ENCODE measurements at places on chromosomes 12 and 14.

DNA sequence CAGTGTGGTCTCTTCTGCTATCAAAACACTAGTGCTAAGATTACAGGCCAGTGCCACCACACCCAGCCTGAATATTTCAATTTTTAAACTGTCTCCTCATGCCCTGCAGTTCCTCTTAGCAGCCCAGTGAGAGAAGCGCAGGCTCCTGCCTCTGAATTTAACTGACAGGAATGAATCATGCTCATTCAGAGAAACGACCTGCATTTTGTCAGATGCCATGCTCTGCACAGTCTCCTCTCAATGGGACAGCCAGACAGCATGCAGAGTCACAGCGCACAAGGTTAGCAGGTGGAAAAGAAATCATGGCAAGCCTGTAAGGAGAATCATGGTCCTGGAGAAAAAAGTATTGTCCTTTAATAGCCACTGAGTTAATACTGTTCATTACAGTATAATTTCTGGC, 691.0 kb upstream of the SEL1L start:
- no peak for DNase-seq

- DNase-seq: no peak
These were observed 13.9 kb upstream of the STAB2 start for GRCh38 chr12:103573185-103573584.

- no peak for DNase-seq
These were observed 158.0 kb upstream of the ALG10B start for GRCh38 chr12:38158428-38159091.

GRCh38 chr14:90000935-90001334, 45.2 kb downstream of the TDP1 start:
- DNase-seq: no peak

DNA sequence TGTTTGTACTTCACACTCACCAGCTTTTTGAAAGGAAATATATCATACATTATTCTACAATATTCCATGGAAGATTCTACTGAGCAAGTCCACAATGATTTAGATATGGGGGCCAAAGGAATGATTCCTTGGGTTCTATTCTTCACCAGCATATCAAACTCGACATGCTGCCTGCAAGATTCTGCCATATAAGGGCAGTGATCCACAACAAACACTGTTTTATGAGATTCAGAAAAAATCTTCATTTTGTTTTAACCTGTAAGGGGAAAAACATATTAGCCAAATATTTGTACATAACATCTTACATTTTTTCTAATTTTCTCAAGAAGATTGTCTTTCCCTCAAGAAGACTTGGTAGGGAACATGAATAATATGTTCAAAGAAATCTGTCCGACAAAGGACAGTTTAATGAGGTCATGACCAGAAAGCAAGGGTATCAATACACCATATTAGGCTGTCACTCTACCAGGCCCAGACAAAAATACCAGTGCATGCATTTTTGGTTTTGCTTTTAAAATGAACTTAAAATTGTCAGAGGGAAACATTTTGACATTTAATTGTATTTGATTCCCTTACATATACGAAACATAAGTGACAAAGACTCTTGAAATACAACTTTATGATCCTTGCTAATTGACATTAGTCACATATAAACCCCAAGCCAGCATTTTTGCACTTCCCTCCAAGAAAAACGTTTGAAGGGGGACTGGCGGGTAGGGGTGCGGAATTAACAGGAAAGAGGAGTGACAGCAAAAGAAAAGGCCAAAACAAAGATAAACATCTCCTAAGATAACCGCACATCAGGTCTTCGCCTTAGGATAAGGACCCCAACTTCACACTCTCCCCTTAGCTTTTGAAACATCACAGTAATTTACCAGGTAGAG, 980 bp downstream of the INTS13 start:
- DNase-seq: peak; percentile 13

GRCh38 chr14:100573002-100573756, 14.0 kb downstream of the BEGAIN start:
- no peak for DNase-seq

GRCh38 chr12:54300732-54301427, at the start of gene NFE2:
Gene NFE2, minus strand, starts transcription at chr12:54301015. Its CDS starts 5,767 bp downstream, at chr12:54295248.
- peak; percentile 69 for DNase-seq

GRCh38 chr12:50187084-50187900, 20.1 kb upstream of the CERS5 start:
- DNase-seq: no peak

GRCh38 chr12:88393017-88393767, 187.1 kb downstream of the KITLG start:
- DNase-seq: no peak

DNA sequence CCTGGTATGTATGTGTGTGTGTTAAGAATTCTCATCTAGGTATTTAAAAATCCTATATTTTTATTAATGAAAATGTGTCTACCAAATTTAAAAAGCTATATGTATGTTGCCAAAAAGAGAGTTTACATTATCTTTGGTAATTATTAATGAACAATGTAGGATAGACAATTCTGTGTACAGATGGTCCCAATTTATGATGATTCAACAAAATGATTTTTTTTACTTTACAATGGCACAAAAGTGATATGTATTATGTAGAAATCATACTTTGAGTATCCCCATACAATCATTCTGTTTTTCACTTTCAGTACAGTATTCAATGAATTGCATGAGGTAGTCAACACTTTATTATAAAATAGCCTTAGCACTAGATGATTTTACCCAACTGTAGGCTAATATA, 39.4 kb downstream of the IRAK3 start:
- no peak for DNase-seq

GRCh38 chr12:30178916-30179315, 395.2 kb upstream of the TMTC1 start:
- no peak for DNase-seq

DNA sequence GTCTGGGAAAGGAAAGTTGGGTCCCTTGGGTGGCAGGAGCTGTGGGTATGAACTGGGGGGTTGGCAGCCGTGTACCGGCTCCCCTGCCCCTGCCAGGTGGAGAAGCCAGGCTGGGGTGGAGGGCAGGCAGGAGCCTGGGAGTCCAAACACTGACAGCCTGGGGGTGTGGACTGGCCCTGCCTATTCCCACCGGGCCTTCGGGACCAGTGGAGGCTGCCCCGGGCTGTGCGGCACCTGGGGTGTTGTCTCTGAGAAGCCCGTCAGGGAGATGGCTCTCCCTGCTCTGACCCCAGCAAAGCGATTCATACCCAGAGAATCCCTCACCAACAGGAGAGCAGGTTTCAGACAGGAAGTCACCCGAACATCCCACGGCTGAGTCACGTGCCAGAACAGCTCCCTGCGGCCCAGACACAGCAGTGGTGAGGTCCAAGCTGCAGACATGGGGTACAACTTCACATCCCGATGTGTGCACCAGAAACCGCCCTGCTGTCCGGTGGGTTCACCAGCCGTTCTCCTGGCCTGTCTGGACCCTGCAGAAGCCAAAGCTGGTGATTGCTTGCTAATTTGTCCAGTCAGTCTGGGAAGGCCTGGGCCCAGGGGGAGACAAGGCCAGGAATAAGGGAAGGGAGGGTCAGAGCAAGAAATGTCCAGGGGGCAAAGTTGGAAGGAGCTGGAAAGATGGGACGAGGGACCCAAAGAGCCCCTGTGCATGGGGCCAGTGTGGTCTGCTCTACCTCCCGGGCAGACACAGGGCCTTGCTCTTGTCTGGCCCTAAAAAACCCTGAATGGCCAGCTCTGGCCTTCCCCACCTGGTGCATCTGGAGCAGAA, 2.1 kb upstream of the GPR132 start:
- no peak for DNase-seq

DNA sequence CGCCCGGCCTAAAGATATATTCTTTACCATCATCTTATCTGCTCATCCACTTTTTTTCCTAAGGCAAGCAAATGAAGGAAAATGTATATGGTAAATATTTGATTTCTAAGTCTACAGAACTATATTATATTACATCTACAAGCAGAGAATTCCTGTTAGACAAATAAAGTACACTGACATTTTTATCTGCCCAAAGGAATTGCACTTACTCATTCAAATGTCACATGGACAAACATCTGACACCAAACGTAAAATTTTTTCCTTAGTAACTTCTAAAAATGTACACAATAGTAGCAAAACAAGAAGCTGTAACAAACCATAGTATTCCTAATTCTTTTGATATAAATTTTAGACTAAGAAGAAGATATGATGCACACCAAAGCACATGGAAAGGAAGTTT, 51.0 kb downstream of the SPPL3 start:
- no peak for DNase-seq

DNA sequence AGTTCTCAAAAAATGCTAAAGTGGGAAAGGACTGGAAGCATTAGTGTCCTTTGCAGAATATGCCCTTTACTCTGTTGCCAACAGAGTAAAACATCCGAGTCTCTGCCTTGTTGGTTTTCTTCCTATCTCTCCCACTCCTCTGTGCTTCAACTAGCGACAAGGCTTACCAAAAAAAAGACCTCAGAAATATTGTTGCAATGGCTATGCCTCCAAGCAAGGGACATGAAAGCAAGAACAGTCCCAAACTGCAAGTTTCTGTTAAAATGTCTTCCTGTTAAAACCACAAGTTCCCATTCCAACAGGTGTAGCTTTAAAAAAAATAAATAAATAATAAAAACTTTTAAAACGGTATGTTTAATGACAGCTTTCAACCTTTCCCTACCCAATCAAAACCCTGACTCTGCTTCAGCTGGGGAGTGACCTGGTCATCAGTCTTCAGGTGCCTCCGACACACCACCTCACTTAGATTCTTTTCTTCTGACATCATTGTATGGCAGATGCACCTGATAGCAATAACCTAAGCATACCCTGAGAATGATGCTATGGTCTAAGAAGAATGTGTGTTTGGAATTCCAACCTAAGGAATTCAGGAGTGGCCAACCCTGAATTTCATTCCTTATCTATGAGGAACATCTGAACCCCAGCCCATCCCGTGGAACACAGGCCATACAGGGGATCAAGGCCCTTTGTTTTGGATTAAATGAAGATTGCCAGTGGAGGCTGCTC, 81.0 kb downstream of the RPS29 start:
- DNase-seq: no peak

- no peak for DNase-seq
These were observed 33.4 kb downstream of the PDZRN4 start for GRCh38 chr12:41221491-41221890.

- DNase-seq: no peak
These were observed 403.8 kb downstream of the PCNX1 start for GRCh38 chr14:71311061-71311460.

GRCh38 chr12:122894193-122895121, 1.5 kb downstream of the VPS37B start:
- DNase-seq: no peak

DNA sequence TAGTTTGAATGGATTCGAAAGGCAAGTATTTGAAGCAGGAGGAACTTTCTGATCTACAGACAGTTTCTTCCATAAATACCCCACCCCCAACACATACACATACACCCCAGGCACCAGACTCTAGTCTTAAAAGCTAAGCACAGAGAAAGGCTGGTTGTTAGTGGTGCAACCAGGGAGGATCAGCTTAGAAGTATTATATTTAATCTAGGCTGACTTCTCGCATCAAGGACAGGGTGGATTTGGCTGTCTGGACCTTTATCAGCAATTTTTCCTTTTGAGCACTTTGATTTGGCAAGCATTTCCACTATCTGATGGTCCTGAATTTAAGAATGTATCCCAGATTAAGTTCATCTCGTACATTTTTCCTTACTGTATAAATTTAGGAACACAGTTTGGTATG, 1489.8 kb upstream of the FLRT2 start:
- no peak for DNase-seq

- DNase-seq: no peak
These were observed 133.0 kb downstream of the PAWR start for GRCh38 chr12:79557690-79558315.

GRCh38 chr12:104985206-104985605, 910 bp upstream of the NOPCHAP1 start:
- no peak for DNase-seq

DNA sequence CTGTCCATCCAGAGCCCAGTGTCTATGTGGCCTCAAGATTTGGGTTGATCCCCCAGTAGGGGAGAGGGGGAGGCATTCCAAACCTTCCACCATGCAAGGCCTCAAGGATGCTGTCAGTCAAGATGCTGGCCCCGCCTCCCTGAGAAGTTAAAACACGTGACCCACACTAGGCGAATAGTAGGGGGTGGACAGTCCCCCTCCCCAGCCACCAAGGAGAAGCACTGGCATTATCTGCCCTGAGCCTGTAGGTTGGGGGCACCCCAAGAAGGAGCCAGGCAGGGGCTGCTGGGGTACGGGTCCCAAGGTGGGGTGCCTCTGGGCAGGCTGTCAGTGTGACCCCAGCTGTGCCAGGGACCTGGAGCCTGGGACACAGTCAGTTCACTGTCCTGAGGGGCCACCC, 2.3 kb downstream of the SLC25A29 start:
- DNase-seq: no peak

- no peak for DNase-seq
These were observed 341 bp downstream of the ZNF10 start for GRCh38 chr12:133130808-133131128.

DNA sequence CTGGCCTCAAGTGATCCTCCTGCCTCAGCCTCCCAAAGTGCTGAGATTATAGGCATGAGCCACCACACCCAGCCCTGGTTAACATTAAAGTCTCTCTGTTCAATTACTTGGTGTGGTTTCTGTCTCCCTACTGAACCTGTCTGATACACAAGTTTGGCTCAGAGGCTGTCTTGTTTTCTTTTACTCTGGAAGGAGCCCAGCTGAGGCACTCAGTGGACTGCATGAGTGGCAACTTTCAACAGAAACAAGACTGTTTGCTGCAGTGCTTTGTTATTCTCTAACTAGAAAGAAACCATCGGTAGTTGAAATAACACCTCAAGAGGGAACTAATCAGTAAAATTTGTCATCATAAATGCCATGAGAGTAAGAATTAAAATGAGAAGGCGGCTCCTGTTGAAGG, 238.7 kb downstream of the FOXN3 start:
- no peak for DNase-seq

DNA sequence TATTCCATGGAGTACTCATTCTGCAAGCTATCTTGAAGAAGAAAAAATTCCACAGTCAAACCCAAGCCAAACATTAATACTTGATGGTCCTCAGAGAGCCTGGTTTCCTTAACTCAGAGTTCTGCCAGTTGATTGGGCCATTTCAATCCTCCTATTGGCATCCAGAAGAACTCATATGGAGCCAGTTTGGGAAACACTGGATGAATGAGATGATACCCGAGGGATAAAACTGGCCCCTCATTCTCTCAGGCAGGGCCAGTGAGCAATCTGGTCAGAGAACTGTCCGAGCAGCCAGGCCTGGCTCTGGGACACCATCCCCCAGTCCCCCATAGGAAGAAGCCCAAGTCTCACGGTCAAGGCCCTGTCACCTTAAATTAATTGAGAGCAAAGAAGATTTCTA, 48.8 kb downstream of the NUAK1 start:
- DNase-seq: no peak

Measured in right kidney (tissue), 9 donors.